ENCODE measurements at places on chromosomes 4 and X. TPM values are rescaled to one million over a fixed set of nuclear protein-coding genes. Genes with fewer than 3 reads are reported as not detected.

DCHS2 gene
- total RNA-seq = 3.1 TPM

ADH1A gene
- not detected for total RNA-seq

ASB11 gene
- total RNA-seq = not detected

CHM gene
- 24.0 TPM for total RNA-seq

KCND1 gene
- total RNA-seq = 1.6 TPM

FGFBP2 gene
- not detected for total RNA-seq

BTK gene
- total RNA-seq = not detected

ARSJ gene
- 13.8 TPM for total RNA-seq

TNMD gene
- not detected for total RNA-seq

CT47B1 gene
- not detected for total RNA-seq

GLRA2 gene
- not detected for total RNA-seq

DRD5 gene
- total RNA-seq = not detected
